ENCODE measurements at places on chromosomes 16 and 17.
A peak's percentile ranks its signal among the peaks of the same experiment; 100 is the strongest.

DNA sequence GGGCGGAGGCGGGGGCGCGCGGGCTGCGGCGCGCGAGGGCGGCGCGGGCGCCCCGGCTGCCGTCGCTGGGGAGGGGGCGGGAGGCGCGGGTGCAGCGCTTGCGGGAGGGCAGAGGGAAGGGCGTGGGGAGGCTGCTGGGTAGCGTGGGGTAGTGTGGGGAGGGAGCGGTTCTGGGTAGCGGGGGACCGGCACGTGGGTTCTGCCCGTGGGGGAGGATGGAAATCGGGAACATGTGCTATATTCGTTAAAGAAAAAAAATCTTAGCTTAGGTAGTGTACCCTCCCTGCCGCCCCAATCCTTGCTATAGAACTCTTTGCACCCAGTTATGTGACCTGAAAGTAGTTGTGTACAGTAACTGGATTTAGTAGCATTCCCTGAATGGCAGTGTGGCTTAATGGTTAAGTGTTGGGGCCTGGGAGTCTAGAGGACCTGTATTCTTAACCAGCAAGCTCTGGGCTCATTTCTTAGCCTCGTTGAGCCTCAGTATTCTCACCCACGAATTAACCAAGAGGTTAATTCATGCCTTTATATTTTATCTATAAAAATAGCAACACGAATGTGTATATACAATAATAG, 646 bp downstream of the RABEP1 start:
- DNase-seq: no peak

GRCh38 chr17:61128661-61129115, 271.0 kb upstream of the TBX2 start:
- no peak for DNase-seq

GRCh38 chr16:71358464-71358998, at the start of gene CALB2:
Gene CALB2 (plus strand): TSS chr16:71358723. CDS start chr16:71358793, 70 bp downstream.
- DNase-seq: peak; percentile 7

DNA sequence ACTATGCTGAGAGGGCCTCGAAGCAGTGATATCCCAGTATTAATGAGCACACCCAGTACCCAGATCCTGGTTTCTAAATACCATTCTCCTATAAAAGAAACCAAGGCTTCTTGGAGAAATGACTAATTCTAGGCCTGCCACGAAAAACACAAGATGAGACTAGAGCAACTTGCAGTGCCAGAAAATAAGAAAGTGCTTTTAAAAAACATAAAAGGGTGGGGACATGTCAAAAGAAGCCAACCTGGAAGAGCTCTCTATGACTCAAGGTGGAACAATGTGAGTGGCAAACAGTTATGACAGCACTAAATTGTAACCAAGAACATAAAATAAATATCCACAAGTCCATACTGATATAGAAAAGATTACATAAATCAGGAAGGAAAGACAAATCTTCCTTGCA, 153.2 kb upstream of the KCNJ18 start:
- no peak for DNase-seq

GRCh38 chr16:77823067-77823466, 34.7 kb downstream of the VAT1L start:
- no peak for DNase-seq

Measured in effector memory CD4-positive, alpha-beta T cell (primary cell).